NCI-H748 treated with DMSO at 0.1 percent for 48 hours (cell line): ENCODE measurements at places on chromosomes 2 and 18.

GRCh38 chr2:190646780-190647522 lies 1.9 kb upstream of the NAB1 start:
- DNase-seq, result no peak

DNA sequence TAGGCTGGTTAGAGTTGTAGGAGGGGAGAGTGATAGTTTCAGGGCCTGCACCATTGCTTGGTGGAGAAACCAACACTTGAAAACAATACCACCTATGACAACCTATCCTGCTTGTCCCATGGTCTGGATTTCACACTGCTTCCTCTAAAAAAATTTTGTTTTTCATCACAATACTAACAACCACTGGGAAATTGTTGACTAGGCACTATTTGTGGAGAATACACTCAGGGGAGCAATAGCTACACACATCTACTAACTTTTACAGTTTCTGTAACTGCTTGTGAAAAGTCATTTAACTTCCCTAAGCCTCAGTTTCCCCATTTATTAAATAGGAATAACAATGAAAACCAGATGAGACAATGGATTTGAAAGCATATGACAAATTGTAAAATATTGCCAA lies 4.1 kb upstream of the CRYGB start:
- DNase-seq, result no peak

- no peak for DNase-seq
Observed at GRCh38 chr18:59385191-59385590, 26.1 kb upstream of the LMAN1 start.

- DNase-seq, result no peak
Observed at GRCh38 chr2:28640908-28641300, 110.7 kb upstream of the PPP1CB start.

- no peak for DNase-seq
Observed at GRCh38 chr2:129334696-129335410, 644.6 kb upstream of the RAB6C start.
